ENCODE measurements at places on chromosomes 2 and 18.
A peak's percentile ranks its signal among the peaks of the same experiment; 100 is the strongest.

DNA sequence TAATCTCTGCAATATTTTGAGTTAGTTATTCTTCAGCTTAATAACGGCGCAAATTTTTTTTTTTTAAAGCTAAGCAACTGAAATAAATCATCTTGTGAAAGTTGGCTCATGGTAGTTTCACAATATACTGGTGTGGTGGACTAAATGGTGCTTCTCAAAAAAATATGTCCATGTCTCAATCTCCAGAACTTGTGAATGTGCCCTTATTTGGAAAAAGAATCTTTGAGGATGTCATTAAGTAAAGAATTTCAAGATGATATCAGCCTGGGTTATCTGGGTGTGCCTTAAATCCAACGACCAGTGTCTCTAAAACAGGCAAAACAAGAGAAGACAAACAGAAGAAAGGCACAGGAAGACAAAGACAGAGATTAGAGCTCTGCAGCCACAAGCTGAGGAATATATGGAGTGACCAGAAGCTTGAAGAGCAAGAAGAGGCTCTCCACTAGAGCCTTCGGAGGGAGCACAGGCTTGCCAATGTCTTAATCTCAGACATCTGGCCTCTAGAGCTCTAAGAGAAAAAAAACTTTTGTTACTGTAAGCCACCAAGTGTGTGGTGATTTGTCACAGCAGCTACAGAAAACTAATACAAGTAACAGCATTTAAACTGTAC is 71.4 kb downstream of the HNMT start:
- no peak for DNase-seq

- DNase-seq = peak; percentile 76
These were observed 2.9 kb downstream of the LRATD1 start for GRCh38 chr2:14635391-14635871.

GRCh38 chr18:22557168-22557941 is 139.6 kb upstream of the CTAGE1 start:
- DNase-seq = no peak

DNA sequence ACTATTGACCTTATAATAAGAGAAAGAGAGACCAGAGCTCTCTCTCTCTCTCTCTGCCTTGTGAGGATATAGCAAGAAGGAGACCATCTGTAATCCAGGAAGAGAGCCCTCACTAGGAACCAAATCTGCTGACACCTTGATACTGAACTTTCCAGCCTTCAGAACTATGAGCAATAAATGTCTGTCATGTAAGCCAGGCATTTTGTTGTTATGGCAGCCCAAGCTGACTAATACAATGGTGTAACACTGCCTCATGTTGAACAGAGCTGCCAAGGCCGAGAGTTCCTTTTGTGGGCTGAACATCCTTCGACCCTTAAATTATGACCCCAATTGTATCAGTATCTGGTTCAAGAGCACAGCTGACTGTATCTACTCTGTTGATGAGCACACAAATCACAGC is 108.0 kb downstream of the LRRC30 start:
- no peak for DNase-seq

DNA sequence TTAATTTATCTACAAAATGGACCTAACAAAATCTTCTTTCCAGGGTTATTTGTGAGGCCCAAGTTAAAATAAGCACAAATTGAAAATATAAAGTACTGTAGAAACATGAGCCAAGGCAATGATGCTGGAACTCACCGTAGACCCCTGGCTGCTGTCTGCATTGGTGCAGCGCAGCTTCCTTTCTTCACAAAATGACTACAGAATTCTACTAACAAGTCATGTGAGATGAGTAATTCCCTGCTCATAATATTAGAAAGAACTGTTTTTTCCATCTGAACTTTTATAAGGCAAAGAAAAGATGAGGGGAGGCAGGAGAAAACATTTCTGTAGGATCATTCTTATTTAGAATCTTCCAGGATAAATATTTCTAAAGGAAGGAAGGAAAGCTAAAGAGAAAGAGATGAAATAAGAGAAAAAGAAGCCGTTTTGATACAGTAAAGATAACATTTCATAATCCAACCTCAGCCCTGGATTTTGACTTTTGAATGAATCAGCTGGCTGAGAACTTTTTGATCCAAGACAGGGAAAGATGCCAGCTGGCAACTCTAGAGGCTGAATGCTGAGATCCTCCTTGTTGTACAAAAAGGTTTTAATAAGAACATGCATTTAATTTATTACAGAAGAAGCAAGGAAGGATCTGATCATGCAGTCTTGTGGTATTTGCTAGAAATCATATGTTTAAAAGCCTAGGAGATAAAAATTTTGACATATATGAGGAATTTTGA is 183.9 kb upstream of the KLHL14 start:
- DNase-seq = no peak

- no peak for DNase-seq
These were observed 12.6 kb downstream of the PIK3C3 start for GRCh38 chr18:41967680-41968079.

DNA sequence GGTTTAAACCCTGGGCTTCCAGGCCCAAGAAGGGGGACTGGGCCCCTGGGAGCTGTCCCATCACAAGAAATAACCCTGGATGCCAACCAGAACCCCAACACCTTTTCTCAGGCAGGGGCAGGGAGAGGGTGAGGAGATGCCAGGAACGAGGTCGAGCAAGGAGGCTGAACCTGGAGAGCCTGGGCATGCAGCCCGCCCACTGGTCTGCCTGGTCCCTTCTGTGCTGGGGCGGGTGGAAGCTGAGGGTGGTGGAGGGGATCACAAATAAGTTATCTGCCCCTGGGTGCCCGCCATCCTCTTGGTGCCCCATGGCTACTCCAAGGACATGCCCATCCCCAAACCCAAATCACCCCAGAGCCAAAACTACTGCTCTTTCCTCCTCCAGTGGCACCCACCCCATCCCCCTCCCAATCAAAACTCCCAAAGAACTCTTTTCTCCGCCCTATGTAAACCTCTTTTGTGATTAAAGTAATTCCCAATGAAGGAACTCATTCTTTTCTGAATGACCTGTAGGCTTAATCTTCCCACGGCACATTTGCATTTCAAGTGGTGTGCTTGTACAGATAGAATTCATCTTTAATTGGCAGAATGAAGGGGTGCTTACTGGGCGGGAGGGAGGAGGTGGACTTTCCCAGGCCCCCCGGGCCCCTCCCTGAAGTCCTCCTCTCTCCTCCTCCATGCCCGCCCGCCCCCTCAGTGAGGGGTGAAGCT is 47.9 kb downstream of the EFR3B start:
- DNase-seq = no peak

GRCh38 chr2:42854207-42854818 is 61.9 kb upstream of the HAAO start:
- DNase-seq = no peak

DNA sequence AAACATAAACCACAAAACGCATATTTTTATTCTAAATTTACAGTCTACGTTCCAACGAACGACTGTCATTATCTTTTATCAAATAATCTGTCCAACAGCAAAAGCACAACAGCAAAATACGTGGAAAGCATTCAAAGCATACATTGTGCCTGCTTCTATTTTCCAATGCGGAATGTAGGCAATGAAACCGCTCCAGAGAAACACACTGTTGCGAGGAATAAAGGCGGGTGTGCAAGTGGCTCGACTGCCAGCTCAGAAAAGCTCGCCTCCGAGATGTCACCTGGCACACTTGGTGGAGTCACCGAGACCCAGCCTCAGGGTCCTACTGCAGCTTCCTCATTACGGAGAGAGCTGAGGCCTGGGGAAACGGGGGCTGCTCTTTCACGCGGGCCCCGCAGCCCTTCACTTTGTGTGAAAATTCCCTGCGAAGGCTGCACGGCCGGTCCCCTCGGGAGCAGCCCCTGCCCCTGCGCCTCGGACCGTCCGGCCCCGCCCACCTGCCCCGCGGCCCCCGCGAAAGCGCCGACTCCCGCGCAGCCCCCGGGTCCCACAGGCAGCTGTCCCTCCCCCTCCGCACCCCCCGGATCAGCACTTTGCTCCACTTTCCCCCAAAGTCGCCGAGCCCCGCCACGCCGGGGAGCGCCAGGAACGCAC is 752 bp downstream of the MGAT4A start:
- DNase-seq = peak; percentile 43

DNA sequence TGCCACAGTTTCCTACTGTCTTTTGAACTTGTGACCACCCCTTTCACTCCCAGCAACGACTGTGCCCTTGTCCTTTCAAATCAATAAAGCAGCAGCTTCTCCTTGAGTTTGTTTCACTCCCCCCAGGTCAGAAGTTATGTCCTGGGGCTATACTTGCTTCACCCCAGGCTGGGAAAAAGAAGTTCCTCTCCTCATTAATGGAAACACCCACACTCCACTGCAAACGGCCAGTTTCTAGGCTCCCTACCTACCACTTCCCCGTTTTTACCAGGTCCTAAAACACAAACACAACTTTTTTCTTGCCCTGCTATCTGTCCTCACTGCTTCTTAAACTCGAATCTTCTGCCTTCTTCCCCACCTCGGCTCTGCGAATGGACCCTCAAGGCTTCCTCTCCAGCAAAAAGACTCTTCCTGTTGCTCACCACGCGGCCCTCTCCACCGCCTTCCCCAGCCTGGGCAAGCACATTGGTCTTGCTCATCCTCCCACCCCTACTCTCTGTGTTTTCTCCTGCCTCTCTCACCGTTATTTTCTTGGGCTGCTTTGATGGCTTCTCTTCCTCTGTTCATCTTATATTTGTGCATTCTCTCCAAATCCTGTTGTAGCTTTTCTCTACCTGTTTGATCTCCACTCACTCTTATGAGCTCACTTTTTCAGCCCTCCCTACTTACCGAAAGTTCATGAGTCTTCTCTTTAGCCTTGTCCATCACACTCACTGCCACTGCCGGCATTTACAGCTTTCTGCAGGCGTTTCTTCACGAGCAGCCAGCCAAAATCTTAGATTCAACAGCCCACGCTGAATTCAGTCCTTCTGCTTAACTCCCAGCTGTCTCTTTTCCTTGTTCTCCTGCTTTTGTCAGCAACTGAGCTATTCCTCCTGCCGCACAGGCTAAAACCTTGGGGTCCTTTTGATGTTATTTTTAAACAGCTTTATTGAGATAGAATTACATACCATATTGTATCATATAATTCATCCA is 7.0 kb upstream of the SP5 start:
- no peak for DNase-seq

DNA sequence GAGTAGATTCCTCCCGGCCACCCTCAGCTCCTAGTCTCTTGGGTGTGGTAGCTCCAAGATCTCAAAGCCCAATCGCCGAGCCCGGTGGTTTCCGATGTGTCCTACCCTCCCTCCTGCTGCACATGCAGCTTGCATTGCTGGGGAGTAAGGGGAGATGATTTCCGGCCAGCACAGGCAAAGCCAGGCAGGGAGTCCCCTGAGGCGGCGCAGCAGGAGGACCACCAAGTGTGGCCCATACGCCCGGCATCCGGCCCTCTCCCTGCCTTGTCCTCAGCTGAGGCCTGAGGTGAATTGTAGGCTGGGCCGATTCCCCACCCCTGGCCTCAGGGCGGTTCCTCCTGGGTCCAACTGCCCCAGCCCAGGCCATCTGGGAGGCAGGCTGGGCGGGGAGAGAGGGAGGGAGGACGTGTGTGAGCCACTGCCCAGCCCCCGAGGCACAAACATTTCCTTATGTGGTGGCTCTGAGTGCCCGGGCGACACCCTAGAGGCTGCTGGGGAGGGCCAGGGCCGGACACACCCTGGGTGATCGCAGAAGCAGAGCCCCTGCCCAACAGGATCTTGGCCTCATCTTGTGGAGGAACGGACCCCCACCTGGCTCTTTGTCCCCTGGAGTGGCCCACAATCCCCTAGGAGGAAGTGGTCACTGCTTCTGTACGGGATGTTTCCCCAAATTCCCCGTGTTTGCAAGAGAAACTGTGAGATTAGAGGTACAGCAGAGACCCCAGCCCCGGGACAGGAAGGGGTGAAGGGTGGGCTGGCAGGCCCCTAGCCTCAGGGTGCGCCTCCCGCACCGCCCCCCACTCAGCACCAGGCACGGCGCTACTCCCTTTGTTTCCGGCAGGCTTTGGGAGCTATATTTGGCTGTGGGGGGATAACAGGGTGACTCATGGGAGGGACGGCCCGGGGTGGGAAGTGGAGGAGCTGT is 41.9 kb upstream of the PTMA start:
- no peak for DNase-seq

GRCh38 chr2:7724336-7724735 is 807.1 kb downstream of the RNF144A start:
- no peak for DNase-seq

DNA sequence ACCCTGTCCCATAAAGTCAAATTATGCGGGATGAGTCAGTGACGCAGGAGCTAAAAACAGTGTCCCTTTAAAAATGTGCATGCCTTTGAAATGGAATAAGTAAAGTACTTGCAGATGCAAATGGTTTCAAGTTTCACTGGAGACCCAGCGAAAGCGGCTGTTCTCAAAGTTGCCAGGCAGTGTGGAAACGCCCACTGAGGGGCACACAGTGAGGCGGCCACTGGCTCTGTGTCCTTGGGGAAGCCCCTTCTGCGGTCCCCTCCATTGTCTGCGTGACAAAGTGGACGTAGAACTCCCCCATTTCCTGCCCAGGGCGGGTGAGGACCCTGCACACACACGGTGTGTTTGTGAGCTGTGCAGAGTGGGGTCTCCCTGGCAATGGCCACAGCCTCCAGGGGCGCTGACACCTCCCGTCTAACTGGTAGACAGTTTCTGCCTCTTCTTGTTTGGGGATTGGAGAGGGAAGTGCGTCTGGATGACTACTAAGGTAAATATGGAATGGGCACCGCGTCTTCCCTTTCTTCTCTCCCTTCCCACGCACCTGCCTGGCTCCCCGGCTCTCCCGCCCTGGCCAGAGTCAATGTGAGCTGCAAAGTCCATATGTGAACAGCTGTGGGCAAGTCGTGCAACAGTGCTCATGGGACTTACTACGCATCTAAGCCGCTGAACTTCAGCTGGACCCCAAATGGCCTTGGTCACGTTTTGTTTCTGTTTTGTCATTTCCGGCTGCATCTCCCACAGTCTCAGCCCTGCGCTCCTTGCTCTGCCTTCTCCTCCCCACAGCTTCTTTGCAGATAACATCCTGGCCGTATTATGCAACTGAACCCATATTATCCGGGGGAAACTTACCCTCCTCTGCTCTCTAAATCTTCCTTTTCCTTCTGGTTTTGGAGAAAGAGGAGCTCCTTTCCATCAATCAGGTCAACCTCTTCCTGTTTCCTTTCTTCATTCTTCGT is 33.7 kb upstream of the ZNF516 start:
- DNase-seq = peak; percentile 84

DNA sequence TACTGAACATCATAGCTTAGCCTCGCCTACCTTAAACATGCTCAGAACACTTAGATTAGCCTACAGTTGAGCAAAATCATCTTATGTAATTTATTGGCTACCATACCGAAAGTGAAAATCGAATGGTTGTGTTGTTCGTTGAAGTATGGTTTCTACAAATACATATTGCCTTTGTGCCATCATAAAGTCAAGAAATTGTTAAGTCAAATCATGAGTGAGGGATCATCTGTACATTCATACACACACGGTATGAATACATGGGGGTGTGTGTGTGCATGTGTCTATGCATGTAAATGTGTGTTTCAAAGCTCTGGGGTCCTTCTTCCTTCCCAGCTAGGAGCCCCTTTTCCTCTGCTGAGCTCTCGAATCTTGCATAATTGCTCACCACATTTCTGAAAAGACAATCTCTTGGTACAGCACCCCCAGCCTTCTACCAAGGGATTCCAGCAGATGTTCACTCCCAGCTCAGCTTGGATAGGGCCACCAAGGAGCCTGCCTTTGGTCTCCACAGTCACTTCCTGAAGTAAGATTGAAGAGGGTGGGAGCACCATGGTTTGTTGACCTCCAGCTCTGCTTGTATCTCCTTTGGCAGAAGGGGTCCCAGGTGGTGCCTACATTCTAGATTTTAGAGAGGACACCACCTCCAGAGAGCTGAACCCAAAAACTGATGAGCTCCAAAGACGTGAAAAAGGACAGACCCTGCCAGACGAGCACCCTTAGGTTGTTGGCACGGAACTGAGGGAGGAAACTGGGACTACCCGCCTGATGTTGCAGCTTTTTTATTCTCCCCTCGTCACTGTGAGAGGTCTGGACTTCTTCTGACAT is 33.2 kb upstream of the CYP1B1 start:
- no peak for DNase-seq

- DNase-seq = peak; percentile 72
These were observed 49.7 kb downstream of the LIMS1 start for GRCh38 chr2:108583903-108584520.

All from NCI-H1092 treated with DMSO at 0.1 percent for 48 hours (cell line).